ENCODE measurements at places on chromosomes 3 and 15.

GRCh38 chr3:57911593-57911992 is 96.6 kb upstream of the FLNB start:
- no peak for DNase-seq

GRCh38 chr3:68211637-68212036 is 557.2 kb upstream of the SUCLG2 start:
- no peak for DNase-seq

- no peak for DNase-seq
Observed at GRCh38 chr15:73455876-73456275, 12.9 kb downstream of the REC114 start.

GRCh38 chr15:69760890-69761568 is 308.4 kb downstream of the RPLP1 start:
- peak; percentile 77 for DNase-seq

DNA sequence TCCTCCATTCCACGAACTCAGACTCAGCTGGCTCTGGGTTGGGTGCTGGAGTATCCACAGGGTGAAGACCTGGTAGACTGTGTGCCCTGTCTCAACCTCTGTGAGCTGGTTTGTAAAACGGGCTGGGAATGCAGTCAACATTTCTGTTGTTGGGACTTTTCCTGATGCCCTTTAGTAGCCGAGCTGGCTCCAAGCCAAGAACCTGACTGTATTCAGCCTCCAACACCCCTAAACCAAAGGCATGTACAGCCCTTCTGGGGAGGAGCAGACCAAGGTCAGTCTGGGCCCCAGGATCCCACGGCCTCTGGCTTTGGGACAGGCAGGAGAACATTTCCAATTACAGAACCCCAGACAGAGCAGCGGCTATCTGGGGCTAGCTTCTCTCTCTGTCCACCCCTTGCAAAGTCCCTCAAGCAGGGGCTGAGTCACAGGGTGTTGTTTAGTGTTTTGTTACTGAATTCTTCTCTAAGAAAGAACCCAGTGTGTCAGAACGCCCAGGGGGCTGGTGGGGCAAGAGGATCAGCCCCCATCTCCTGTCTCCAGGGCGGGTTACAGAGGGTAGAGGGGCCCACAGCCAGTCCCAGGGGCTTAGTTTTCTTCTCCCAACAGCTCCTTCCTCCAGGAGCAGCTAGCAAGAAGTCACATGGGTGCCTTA is 56.8 kb upstream of the SLC6A6 start:
- no peak for DNase-seq

DNA sequence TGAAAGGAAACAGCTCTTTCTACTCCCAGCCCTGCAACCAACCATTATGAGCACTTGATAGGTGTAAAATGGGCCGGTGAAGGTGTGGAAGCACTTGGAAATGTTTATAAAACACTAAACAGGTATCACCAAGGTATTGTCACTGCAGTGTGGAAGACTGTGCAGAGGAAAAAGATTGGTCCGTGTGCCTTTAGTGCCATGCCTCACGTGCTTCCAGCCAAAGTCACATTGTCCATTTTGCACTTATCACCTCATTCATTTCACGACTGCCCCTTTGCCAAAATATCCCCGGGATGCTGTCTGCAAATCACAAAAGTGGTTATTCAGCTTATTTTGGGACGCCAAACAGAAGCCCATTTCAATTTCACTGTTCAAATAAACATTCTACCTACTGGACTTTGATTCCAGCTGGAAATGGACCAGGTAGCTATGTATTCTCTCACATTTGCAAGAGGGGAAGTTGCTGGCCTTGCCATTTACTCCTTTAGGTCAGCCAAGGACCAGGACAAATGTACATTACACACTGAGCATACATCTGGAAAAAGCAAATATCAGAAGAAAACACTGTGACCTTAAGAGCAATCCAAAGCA is 58.4 kb downstream of the ARRDC4 start:
- no peak for DNase-seq
